Thymus (tissue), 14 donors: ENCODE measurements at places on chromosomes 2 and 18. TPM values are rescaled to one million over a fixed set of nuclear protein-coding genes. Genes with fewer than 3 reads are reported as not detected.

Gene DTNB
- total RNA-seq: 7.6 TPM

Gene NHEJ1
- 12.3 TPM for total RNA-seq

Gene NABP1
- 26.9 TPM for total RNA-seq

Gene MC5R
- 0.61 TPM for total RNA-seq

Gene BMPR2
- total RNA-seq: 7.5 TPM

Gene SIX2
- total RNA-seq: 0.90 TPM

Gene LDLRAD4
- total RNA-seq: 80.0 TPM

Gene KCNK3
- 0.05 TPM for total RNA-seq
